Neural progenitor cell (in vitro differentiated cells): ENCODE measurements at places on chromosomes 11 and 22.

DNA sequence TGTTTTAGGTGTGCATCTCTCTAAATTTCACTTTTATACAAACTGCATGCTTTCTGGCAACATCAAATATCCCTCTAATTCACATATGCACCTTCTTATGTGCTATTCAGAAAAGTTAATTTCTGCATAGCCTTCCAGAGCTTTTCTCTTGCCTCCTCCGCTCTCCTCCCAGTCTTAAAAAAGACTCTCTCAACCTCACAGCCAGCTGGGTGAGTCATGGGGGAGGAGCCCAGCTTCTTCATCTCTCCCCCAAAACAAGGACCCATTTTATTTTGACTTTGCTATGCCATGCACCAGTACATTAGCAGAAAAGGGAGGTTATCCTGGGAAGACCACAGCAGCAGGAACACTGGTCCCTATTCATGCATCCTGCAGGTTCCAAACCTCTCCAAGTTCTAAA, 234.4 kb downstream of the KCNA4 start:
- no peak for DNase-seq

DNA sequence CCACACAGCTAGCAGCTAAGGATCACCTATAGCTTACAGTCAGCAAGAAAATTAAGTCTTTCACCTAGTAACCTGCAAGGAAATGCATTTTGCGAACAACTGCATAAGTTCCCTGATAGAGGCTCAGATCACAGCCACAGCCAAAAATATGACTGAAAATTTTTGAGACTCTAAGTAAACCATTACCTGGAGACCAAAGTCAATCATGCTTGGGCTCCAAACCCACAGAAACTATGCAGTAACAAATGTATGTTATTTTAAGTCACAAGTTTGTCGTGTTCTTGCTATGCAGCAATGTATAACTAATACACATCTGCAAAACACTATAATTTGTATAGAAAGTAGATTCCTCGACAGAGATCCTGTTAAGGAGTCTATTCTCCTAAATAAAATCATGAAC, 1025.7 kb upstream of the RAG2 start:
- no peak for DNase-seq

GRCh38 chr11:12712132-12712531, 37.9 kb downstream of the TEAD1 start:
- no peak for DNase-seq

DNA sequence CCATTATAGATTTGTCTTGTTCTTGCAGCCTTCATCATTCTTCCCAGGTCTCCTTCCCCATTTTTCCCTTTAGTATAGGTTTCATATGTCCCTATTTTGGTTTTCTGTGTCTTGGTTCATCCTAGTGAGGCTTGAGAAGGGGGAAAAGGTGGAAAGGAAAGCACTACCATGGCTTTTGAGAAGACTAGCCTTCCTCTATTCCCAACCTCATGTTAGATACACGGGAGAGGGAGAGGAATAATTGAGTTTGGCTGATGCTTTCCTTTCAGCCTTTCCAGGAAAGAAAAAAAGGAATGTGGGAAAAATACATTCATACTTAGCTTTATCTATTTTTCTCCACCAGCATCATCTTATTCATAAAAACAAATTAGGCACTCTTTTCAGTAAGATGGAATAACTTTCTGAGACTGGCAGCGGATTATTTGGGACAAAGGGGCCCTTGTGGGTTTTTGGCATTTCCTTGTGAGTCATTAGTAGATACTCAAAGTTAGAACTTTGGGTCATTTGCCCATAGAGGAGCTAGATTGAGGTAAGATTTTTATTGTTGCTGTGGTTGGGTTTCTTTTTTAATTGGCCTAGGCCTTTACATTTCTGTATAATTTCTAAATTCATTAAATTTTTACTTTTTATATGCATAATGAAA, 23.8 kb downstream of the CAPRIN1 start:
- DNase-seq = no peak

DNA sequence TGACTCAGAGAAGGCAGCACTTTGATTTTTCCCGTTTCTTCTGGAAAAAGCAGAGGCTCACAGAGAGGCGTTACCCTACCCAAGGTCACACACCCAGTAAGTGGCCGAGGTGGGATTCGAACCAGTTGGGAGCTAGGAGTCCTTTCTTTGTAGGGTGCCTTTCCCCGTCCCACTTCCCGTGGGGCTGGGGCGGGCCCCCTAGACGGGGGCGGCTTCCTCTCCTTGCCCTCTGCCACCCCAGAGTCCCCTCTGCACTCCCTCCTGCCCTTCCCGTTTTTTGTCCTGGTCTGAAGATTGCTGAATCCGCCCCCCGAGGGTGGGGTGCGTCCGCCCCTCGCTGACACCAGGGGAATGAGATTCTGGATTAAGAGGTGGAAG, 747 bp downstream of the TPCN2 start:
- no peak for DNase-seq

DNA sequence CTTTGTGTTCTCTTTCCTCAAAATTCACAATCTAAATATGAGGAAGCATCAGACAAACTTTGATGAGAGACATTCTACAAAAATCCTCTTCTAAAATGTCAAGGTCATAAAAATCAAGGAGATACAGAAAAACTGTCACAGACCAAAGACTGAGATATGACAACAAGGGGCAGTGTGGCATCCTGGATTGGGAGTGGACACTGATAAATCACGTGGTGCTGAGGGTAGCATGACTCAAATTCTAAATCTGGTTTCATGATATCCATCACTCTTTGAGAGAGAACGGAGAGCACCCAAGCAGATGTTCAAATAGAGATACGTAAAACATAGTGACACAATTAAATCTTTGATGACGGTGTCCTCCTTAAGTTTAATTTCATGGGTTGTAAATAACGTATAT, 13.0 kb upstream of the CARD18 start:
- DNase-seq = no peak

GRCh38 chr11:125358254-125358840, 137.7 kb downstream of the FEZ1 start:
- DNase-seq = no peak

DNA sequence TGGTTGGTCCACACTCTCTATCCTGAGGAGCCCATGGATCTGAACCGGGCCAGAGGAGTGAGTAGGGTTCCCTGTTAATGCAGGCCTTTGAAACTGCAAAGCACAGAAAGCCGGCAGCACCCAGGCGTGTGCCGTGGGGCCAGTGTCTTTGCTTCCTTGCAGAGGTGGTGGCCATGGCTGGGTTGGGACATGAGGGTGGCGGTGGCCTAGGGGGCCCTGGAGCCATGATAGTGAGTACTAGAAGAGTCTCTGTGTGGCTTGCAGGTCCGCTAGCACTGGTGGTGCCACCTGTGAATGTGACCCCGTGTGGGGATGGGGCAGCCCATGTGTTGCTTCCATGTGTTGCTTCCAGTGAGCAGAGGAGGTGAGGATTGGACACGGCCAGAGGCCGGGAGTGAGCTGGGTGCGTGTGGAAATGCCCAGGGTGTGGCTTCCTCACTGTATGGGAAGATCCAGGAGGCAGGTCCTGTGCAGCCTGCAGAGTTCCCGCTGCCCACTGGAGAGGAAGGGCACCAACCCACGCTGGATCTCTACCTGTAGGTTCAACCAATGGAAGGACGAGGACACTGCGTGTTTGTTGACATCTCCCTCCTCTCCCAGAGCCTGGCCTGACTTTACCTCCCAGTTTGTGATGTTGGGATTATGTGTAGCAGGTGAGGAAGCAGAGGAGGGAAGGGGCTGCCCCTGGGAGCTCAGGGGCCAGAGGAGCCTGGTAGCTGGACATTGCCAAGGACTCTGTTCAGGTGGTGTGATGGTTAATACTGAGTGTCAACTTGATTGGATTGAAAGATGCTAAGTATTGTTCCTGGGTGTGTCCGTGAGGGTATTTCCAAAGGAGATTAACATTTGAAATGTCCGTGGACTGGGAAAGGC, 796.6 kb downstream of the TBC1D22A start:
- DNase-seq = no peak

- no peak for DNase-seq
Measured at GRCh38 chr11:111510311-111510710, 1.9 kb downstream of the BTG4 start.

DNA sequence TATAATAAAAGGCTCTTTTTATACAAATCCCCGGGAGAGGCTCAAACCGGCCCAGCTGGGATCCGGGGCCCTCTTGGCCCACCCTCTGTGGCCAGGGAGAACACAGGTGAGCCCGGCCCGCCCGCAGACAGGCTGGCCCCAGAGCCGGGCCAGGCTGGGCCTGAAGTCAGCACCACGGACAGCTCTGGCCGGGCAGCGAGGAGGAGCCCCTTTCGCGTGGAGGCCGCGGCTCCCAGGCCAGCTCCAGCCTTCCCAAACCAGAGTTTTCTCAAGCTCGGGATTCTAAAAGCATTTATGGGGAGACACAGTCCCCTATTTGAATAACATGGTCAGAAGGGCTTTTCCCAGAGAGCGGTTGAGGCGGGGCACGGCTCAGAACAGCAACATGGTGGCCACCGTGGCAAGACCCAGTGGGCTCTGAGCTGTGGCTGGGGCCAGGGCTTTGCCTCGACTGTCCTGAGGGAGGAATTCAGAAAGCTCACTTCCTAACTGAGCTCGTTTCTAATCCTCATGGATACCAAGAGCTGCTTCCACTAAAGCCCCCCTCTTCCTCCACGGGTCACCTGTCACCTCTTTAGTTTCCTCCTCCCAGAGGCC, 115.4 kb downstream of the BRD1 start:
- DNase-seq = peak; percentile 80

DNA sequence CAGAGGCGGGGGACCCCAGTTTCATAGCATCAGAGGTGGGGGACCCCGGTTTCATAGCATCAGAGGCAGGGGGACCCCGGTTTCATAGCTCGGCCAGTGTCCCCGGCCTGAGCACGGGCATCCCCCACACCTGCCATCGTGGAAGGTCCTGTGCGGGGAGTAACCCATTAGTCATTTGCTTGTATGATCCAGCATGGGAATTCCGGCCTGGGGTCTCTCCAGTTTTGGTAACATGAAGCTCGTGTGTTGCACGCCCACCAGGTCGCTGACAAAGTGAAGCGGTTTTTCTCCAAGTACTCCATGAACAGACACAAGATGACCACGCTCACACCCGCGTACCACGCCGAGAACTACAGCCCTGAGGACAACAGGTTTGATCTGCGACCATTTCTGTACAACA, 29.0 kb upstream of the KRTAP5-7 start:
- no peak for DNase-seq

GRCh38 chr11:30586251-30587144, at the start of gene MPPED2:
MPPED2 (minus strand) TSS chr11:30586353; CDS start chr11:30580373, 5,980 bp downstream.
- peak; percentile 87 for DNase-seq

DNA sequence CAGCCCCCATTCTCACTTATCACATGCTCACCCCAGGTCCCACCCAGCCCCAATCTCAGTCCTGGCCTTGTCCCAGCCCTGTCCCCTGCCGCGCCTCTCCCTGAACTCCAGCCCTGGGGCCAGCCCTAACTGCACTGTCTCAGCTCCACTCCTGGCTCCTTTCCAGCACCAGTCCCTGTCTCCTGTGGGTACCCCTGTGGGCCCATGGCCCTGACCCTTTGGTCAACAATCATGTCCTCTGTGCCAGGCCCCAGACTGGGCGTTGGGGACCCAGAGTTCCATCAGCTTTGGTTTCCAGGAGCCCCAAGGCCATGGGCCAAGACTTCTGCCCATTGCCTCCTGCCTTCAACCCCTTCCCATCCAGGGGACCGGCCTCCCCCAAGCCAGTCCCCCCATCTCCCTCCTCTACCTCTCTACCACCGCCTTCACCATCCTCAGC, 757 bp downstream of the SPI1 start:
- DNase-seq = no peak

DNA sequence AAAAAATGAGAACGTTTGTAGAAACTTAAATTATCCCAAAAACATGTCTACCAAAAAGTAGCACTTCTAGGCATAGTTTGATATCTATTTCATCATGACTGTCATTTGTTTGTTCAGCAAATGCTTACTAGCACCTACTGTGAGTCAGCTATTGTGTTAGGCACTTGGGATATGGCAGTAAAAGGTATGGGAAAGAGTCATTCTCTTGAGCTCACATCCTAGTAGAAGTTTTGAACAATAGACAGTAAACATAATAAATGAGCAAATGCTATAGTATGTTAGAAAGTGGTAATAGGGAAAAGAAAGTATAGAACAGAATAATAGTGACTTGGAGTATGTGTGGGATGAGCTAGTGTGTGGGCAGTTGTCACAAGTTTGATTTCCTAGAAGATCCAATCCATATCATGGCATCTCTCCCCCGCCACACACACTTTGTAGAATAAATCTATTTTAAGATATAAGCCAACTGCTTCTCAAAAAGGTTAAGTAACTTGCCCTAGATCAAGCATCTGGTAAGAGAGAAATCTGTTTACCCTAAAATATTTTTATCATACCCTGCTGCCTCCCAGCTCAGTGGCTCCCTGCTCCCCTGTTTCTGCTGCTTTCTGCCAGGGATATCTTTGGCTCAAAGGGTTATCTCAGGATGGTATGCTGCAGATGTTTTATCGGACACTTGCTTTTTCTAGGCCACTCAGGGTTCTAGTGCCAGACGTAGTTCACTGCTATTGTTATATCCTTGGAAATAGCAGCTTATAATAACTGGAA, 129.7 kb downstream of the NCAM1 start:
- no peak for DNase-seq

DNA sequence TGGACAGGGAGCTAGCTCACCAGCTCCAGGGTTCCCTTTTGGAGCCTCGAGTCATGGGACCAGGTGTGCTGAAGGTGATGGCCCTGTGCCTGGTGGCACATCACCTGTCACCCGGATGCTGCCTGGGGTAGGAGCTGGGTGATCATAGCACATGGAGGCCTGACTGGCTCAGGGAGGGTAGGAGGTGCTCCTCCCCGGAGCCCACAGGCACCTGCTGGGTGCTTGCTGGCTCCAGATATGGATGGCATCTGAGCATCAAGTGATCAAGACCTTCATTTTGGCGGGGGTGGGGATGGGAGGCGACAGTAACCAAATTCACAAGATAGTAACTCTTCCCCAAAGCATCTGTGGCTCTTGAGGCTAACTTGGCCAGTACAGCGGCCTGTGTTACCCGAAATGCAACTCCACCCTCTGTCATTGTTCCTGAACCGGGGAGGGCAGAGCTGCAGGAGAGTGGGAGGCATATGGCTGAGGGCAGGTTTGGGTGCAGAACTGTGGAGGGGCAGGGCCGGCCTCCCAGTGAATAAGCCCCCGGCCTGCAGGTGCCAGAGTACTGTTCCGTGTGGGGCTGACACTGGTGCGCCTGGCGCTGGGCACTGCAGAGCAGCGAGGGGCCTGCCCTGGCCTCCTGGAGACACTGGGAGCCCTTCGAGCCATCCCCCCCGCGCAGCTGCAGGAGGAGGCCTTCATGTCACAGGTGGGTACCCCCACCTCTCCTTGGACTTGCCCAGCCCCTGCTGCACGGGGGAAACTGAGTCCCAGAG, 4.7 kb downstream of the TBC1D10C start:
- DNase-seq = no peak

GRCh38 chr22:50526108-50526833, 873 bp upstream of the SCO2 start:
- peak; percentile 87 for DNase-seq

DNA sequence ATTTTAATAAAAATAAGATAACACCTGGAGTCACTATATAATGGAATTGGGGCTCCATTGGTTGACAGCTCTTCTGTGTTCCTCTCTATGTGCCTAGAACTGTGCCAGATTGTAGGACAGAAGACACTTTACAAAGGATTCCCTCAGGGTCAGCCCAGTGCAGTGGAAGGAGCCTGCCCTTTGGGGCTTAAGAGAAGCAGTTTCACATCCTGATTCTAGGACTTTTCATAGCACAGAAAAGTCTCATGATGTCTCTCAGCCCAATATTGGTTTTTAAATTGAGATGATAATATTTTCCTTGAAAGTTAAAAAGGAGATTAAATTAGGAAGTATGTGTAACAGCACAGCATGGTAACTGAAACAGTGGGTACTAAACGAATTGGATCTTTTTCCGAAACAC, 7.1 kb downstream of the PLAAT4 start:
- DNase-seq = no peak

- DNase-seq = no peak
Measured at GRCh38 chr11:125090816-125091215, 20.6 kb downstream of the TMEM218 start.

GRCh38 chr11:93821617-93822016, 28.8 kb downstream of the VSTM5 start:
- no peak for DNase-seq
